RPMI7951 (cell line): ENCODE measurements at places on chromosomes 5 and 9.

DNA sequence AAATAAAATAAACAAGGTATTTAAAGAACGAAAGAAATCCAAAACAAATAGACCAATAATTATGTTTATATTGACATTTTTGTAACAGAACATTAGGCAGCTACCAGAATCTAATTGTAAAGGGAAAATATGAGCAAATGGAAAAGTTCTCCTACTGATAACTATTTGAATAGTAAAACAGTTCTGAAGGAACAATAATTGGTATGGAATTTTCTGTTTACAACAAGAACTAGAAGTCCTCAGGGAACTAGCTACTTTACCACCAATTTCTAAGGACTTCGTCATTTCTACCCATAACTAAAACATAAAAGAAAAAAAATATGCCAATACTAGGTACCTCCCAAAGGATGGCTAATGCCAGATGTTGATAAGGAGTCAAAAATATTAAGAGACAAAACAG lies 58.5 kb downstream of the AP3B1 start:
- DNase-seq, result no peak

DNA sequence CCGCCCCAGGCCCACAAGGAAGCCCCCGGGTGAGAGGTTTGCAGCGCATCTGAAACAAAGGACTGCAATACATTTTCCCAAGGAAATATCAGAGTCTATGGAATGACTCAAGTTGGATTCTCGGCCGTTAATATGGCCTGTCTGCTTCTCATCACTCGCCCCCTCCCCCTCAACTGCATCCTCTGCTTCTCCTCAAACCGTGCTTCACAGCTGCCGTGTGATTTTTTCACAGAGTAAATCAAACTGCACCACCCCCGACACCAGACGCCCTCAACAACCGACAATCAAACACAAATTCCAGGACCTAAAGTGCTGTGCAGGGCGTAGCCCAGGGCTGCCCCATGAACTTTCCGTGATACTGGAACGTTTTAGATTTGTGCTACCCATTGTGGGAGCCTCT lies 176.9 kb downstream of the ROR2 start:
- no peak for DNase-seq

DNA sequence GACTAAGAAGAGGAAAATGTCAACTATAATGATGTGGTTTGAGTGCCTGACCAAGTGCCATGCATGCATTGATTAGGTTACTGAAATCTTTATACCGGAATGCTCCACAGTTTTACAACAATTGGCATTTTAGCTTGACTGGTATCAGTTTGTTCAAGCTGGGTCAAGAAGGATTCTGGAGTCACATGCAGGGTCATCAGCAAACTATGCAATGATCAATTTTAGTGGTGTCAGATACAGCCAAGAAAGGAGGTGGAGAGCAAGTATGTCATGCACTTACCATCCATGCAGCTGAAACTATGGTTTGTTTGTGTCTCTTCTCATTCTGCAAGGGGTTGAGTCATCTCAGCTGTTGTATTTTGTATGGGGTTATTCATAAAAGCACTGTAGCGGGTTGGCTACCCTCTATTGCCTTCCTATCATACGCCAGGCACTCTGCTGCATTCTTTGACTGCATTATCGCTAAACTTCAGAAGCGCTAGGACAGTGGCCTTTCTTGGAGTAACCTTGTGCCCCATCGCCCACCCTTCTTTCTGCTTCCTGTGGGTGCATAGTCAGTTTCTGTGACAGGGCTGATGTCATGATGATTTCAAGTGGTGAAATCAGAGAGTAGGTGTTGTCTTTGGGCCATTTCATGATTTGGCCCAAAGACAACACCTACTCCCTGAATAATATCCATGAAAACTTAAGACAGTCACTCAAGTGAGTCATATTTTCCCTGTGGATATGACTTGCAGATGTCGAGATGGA lies 145.4 kb downstream of the MTX3 start:
- peak; percentile 91 for DNase-seq

DNA sequence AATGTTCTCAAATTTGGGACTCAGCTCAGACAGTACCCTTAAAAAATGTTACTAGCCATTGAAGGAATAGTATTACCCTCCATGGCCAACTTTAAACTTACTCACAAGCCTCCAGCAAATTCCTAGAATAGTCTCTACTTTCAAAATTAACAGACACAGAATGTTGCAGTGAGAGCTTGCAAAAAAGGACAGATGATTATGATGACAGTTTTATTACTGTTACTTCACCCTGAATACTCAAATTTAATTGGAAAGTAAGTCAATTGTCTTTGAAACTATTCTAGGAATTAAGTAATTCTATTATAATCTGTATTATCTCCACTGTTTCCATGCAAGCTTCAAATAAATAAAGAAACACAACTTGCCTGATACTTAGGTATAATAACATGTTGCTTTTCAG lies 288.3 kb downstream of the SLF1 start:
- DNase-seq, result no peak

DNA sequence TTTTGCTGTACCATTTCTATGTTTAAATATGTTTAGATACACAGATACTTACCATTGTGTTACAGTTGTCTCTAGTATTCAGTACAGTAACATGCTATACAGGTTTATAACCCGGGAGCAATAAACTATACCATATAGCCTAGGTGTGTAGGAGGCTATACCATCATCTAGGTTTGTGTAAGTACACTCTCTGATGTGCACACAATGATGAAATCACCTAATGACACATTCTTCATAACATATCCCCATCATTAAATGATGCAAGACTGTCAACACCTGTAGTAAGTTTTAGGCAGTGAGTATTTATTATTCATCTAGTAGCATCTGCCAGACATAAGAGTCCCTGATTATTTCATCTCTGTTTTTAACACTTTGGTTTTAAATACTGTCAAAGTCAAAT lies 7.3 kb upstream of the DHFR start:
- DNase-seq, result no peak

- no peak for DNase-seq
These were observed 19.6 kb downstream of the PPARGC1B start for GRCh38 chr5:149749481-149750365.

DNA sequence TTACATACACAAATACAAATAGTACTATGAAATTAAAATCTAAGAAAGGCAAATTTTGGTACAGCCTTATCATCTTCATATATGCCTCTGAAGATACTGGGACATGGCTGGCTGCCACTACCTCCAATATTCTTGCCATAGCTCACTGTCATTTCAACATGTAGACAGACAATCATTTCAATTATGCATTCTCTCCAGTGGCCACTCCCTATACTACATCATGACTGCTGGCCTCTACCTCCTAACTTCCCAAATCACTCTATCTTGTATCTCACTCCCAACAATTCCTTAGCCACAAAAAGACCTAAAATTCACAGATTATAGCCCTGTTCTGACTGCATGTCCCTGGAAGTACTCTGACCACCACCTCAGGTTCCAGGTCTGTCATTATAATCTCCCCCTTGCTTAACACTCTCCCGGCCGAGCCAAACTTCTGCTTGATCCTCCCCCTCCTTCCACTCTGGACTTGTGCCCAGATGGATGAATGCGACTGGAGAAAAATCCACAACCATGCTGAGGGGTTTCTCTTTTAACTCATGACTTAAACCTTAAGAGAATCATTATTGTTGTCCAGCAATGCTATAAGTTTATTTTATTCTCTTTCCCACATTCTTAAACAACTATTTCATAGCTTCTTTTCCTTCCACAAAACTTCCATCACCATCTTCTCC lies 225.3 kb upstream of the TLE4 start:
- DNase-seq, result no peak

GRCh38 chr9:1273859-1274258 lies 223.7 kb downstream of the DMRT2 start:
- DNase-seq, result no peak

- peak; percentile 64 for DNase-seq
These were observed 69.6 kb downstream of the ADAMTSL1 start for GRCh38 chr9:18543406-18544192.

GRCh38 chr5:2699686-2700085 lies 51.8 kb downstream of the IRX2 start:
- no peak for DNase-seq
